ENCODE measurements at places on chromosomes 11 and 22. TPM values are rescaled to one million over a fixed set of nuclear protein-coding genes. Genes with fewer than 3 reads are reported as not detected.

- DNase-seq, result no peak
Measured at GRCh38 chr11:65962141-65962564, 619 bp downstream of the SART1 start.

DNA sequence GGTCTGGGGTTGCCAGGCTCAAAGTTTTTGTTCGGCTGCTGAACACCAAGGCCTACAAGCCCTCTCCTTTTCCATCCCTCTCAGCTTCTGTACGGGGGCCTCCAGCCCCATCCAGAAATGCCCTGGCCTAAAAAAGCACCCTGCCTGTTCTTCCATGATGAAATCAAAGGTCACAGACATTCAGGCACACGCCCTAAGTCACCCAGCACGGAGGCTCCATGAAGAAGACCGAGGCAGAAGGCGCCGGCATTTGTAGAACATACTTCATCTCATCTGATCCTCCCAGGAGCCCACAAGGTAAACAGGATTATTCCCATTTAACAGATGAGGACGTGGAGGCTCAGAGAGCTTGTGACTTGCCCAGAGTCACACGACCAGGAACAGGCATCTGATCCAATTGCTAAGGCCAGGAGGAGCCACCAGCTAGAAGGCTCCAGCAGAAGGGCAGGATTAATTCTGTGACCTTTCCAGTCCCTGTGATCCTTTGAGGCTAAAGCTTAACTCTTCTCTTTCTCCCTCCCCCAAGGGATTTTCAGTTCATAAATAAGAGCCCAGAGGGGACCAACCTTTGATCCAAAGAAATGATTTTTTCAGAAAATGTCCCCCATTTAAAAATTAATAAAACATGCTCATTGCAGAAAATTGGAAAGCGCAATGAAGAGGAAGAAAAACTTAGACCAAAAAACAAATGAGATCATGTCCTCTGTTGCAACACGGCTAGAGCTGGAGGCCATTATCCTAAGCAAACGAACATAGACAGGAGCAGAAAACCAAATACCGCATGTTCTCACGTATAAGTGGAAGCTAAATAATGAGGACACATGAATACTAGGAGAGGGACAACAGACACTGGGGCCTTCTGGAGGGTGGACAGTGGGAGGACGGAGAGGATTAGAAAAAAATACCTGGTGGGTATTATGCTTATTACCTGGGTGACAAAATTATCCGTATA, 38.7 kb downstream of the CYTH4 start:
- DNase-seq, result no peak

Gene PKP3
- 23.9 TPM for total RNA-seq

Gene CYB561A3
- total RNA-seq, result 30.2 TPM

Gene SAA2
- total RNA-seq, result 8.0 TPM

Gene DNAL4
- 30.3 TPM for total RNA-seq

- DNase-seq, result no peak
Measured at GRCh38 chr11:111819829-111820237, 51.5 kb downstream of the ALG9 start.

Gene MS4A8
- not detected for total RNA-seq

GRCh38 chr22:42726811-42727210, 6.1 kb upstream of the A4GALT start:
- DNase-seq, result no peak

Gene PLAAT5
- total RNA-seq, result 0.14 TPM

DNA sequence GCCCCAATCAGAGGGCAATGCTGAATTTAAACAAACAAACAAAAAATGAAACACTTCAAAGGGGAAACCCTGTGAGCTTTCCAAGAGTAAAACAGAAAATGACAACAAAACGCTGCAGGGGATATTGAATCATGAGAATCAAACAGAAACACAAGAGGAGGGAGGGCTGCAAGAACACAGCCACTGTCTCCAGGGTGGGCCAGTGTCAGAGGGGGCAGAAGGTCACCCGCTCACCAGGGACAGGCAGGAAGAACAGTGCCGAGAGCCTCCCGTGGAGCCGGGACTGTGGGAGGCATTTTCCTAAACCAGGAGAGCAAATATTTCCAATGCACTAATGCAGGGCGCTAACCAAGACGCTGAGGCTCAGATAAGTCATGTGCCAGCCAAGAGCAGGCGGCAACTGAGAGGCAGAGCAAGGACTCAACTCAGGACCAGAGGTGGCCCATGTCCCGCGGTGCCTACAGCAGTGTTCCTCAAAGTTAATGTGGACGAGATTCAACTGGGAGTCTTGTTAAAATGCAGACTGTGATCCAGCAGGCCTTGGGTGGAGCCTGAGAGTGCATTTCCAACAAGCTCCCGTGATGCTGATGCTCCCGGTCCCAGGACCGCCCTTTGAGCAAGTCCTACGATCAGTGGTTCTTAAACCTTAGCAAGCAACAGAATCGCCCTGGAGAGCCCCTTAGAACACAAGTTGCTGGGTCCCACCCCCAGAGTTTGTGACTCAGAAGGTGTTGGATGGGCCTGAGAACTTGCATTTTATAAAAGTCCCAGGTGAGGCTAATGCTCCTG, 197.2 kb downstream of the TENM4 start:
- no peak for DNase-seq

GRCh38 chr22:22702237-22703202, 58.1 kb downstream of the GGTLC2 start:
- no peak for DNase-seq

DNA sequence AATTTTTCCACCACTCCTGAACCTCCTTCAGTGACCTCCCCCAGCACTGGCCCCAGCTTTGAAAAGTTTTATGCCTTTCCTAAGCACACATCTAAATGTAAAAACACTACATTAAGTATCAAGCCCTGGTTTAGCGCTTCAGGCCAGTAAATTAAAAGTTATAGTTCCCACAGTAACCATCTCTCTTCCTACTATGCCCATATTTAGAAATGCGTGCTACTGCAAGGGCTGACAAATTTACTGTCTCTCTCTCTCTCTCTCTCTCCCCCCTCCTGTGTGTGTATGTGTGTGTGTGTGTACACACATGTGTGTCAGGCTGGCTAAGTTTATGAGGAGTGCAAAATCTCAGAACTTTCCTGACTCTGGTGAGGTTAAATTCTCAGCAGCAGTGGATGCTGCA, 231.4 kb downstream of the LARGE1 start:
- no peak for DNase-seq

Gene RNF26
- 17.8 TPM for total RNA-seq

GRCh38 chr11:125022551-125022950, 40.6 kb upstream of the SLC37A2 start:
- no peak for DNase-seq

DNA sequence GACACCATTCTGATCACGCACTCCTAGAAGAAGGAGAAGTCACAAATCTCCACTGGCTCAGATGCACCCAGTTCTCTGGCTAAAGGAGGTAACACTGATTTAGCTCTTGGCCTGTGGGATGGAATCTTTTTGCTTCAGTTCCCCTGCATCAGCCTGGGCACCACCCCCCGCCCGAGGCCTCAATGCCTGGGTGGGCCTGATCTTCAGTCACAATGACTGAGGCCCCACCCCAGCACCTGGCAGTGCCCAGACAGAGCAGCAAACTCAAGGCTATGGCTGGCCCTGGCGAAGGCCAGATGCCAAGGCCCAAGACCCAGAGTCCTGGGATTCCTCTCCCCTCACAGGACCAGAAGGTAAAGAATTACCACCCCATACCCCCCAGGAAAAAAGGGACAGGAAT, 5.0 kb downstream of the CYB561A3 start:
- DNase-seq, result no peak

Gene ACCS
- total RNA-seq, result 14.3 TPM

- no peak for DNase-seq
Measured at GRCh38 chr11:78504181-78504580, 70.5 kb downstream of the NARS2 start.

Gene CRYBB2
- not detected for total RNA-seq

All from kidney epithelial cell (primary cell).